Epithelial cell of esophagus (primary cell): ENCODE measurements at places on chromosomes 3 and 15.

- peak; percentile 41 for DNase-seq
Observed at GRCh38 chr15:67290319-67290718, 35.7 kb downstream of the IQCH start.

DNA sequence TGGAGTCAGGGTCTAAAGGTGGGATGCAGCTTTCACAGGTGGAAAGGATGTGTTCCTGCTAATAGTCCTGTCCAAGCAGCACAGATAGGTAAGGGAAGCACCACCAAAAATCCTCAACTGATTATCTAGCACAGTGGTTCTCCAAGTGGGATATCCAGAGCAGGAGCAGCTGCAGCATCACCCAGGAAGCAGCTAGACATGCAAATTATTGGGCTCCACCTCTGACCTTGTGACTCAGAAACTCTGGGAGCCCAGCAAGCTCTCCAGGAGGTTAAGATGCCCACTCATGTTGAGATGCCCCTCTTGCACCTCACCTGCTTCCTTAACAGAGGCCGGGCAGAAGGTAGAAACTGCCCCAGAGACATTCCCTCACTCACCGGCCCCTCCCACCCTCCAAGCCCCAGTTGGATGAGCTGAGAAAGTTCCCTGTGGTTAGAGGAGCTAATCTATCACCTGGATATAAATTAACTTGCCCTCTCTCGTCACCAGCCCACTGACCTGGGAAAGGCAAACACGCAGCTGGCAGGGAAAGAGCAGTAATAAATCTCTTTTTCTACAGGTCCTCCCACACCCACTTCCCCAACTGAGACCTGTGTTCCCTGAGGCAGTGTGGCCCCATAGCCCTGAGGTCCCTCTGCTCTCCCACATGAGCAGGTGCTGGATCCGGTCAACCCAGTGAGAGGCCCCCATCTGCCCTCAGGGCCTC, 39.3 kb downstream of the ADCY5 start:
- no peak for DNase-seq

DNA sequence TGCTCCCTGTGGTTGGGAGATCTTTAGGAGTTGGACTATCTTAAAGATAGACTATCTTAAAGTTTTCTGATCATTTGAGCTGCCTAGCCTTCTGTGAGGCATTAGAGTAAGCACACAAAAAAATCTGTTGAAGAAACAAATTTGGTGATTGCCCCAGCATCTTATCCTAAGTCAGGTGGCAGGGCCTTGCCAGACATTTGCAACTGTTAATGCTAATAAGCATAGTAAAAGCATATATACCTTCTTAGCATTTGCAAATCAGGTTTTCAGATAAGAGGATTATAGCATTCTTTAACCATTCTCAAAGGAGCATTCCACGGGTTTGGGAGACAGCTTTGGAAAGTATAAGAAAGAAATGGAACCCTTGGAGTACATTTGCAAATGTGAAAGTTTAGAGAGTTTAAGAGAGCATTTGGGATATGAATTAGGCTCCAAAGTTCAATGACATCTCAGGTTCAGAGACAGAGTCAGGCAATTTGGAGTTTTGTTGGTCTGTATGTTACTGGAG, 61.0 kb downstream of the SEMA6D start:
- DNase-seq = no peak

GRCh38 chr3:156010829-156011228, 109.5 kb upstream of the KCNAB1 start:
- DNase-seq = peak; percentile 53
